ENCODE measurements at places on chromosomes 4 and X.

- DNase-seq, result no peak
Measured at GRCh38 chr4:125704726-125705125, 390.0 kb downstream of the FAT4 start.

DNA sequence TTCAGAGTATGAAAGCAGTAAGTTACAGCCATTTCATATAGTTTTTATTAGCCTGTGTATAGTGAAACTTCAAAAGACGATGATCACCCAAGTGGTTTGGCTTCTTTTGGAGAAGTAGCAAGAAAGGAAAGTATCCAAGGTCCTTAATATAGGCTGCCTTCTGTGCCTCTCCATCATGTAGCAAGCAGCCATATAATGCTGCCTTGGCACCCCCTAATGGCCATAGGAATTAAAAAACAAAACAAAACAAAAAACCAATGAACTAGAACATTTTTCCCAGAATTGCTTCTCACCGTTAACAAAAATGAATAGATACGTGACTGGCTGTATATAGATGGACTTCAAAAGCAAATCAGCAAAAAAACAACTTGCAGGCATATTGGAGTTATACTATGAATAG, 18.9 kb downstream of the LAMP2 start:
- no peak for DNase-seq

GRCh38 chr4:59058543-59058942, 1948.4 kb upstream of the IGFBP7 start:
- no peak for DNase-seq

GRCh38 chr4:155445306-155445705, 68.5 kb upstream of the MAP9 start:
- no peak for DNase-seq

DNA sequence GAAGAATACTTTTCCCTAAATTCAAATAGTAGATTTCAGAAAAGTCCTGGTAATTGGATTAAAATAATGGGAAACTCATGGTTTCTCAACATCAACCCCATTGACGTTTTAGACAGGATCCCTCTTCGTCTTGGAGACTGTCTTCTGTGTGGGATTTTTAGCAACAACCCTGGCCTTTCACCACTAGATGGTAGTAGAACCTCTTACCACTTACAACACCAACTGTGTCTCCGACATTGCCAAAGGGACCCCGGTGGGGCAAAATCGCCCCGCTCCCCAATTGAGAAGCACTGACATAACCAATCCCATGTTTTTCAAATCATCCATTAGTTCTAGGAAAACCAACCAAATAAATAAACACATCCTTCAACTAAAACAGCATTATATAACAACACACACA, 16.9 kb upstream of the ANOS1 start:
- no peak for DNase-seq

DNA sequence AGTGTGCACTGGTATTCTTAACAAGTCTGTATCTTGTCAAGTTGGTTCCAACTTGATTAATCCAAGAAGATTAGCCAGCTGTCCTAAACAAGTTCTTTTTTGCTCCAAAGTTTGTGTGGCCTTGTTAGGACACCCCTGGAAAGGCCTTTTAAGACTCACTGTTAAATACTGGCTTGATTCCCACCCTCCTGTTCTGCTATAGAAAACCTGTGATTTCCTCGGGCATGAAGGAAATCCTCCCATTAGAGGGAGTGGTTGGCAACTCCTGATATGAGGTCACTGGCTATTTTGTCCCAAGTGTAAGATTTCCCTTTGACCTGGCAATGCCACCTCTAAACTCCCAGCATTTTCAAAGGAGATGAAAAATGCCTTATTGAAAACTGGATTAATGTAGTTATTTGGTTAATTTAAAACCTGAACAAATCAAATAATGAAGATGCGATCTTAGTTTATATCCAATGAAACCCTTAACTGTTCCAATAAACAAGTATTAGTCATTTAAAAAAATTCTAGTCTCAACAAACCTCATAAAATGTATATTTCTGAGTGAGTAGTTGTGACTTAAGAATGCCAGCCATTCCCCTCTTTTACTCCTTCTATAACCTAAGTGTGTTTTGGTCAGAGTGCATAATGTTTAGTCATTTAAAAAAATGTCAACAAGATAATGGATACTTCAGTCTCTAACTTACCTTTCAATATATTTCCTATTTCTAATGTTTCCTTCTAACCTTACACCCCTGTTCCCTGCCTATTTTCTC, 94.4 kb downstream of the NPNT start:
- no peak for DNase-seq

DNA sequence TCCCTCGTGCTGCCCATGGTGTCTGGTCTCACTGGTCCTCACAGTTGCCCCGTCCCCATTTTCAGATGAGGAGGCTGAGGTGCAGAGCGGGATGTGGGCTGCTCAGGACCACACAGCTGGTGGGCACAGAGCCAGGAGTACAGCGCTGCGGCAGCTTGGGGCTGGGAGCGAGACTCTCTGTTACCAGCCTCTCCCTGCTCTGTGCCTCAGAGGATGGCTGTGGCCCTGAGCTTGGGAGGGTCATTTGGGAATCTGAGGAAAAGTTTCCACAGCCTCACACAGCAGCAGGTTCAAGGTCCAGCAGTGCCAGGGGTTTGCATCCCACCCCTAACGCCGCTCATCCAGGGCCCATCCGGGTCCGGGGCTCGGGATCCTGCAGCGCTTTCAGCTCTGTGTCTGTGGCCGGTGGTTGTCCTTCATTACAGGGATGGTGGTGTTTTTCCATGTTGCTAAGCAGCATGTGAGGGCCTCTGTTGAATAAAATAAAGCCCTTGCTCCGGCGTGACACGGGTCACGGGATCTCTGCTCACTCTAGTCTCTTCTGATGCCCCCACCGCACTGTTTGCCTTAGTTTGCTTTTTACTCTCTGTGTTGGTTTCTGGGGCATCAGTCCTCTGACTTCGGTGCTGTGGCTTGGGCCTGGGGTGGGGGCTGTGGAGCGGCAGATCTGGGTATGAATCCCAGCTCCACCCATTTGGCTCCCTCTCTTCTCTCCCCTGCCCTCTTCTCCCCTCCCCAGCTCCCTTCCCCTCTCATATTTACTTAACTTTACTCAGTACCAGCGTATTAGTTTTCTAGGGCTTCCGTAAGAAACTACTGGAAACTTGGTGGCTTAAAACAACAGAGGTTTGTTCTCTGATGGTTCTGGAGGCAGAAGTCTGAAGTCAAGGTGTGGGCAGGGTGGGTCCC, 6.5 kb downstream of the WFS1 start:
- no peak for DNase-seq

GRCh38 chr4:6668391-6668790, 25.3 kb upstream of the S100P start:
- no peak for DNase-seq

DNA sequence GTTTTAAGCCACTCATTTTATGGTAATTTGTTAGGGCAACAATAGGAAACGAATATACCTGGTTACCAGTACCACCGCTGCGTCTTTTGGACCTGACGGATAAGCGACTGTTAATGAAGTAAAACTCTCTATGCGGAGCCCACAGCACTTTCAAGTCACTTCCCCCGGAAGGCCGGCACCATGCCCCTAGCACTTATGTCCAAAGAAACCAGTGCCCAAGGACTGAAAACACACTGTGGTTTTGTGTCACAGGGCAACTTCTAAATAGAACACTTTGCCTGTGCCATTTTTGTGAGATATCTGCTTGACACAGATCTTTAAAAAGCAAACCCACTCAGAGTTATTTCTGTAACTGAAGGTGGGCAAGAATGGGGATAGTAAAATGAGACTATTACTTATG, 22.7 kb downstream of the SH3KBP1 start:
- DNase-seq, result no peak

DNA sequence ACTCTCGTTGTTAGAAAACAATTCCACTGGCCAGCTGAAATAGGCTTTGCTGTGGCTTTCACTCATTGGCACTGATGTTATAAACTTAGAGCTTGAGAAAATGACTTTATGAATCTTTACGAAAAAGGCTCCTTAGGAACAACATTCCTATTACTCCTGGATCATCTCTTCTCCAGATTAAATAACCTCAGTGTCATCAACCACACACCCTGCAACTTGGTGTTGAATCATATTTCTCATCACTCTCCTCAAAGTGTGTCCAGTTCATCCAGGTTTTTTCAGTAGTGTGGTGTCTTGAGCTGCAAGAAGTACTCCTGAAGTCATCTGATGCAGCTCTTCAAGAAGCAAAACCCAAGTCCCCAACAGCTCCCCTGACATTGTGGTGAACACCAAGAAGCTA, 28.1 kb upstream of the ANOS1 start:
- DNase-seq, result no peak

- DNase-seq, result no peak
Measured at GRCh38 chr4:39961311-39961877, 16.3 kb downstream of the PDS5A start.

DNA sequence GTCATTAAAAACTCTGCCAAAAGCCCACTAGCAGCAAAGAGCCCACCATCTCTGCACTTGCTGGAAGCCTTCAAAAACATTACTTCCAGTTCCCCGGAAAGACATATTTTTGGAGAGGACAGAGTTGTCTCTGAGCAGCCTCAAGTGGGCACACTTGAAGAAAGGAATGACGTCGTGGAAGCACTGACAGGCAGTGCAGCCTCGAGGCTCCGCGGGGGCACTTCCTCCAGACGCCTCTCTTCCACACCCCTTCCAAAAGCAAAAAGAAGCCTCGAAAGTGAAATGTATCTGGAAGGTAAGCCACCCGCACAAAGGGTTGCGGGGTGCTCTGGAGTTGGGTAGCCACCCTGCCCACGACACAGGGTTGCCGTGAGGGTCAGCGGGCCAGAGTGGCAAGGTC, 25.9 kb downstream of the OFD1 start:
- no peak for DNase-seq

DNA sequence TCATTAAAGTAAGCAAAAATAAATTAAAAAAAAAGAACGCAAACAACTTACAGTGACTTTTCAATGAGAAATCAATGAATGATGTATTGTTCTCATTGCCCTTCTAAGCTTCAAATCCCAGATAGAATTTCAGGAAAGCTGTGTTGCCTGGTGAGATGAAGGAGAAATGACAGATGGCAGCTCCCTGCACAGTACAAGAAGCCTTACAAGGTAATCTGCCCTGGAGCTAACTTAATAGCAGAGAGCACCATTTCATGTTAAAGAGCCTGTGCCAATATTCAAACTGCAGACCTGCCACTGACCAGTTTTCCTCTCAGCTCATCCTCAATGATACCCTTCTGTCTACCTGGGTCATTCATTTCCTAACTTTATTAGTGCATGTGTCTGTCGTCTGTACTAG, 54.0 kb downstream of the GC start:
- DNase-seq, result no peak

DNA sequence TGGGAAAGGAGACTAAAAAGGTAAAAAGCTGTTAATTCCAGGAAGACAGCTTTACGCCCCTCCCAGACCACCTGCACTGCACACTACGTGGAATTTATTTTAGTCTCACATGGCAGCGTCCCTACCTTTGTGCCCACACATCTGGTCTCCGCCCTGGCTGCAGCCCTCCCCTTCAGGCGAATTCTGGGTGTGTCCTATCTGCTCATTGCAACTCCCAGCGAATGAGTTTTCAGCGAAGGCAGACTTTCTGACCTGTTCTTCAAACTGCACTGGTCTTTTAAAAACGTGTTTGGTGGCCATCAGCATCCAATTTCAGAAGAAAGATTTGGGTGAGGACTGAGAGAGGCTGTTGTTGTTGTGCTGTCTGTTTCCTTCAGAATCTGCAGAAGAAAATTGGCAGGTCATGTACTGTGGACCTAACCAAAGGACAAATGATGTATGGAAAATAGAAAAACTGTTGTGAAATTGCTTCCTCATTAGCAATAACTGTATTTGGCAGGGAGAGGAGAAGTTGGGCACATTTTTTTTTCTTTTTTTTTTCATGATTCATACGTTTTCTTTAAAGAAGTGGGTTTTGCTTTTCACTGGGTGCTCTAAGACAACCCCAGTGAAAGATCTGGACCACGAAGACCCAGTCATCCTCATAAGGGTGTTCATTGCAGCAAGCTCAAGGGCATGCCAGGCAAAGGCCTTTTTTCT, 4.2 kb downstream of the TLR8 start:
- no peak for DNase-seq

DNA sequence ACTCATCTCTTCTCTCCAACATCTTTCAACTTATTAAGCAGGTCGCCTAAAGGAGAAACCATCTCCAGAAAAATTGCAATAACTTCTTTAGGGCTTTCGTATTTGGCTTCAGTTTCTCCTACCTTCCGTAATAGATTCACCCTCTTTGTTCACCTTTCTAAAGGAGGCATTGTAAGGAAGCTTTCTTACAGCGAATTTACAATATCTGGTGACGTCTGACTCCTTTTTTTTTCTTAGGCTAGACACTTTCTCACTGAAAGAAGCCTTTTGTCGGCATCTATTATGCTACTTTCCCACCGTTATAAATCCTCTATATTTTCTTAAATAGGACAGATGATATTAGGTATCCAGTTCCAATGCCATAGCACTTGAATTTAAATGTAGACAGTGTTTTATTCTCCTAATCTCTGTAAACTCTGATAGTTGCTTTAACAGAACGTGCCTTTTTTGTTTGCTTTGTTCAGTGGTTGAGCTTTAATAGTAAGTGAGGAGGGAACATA, 302.4 kb downstream of the IL1RAPL1 start:
- no peak for DNase-seq

DNA sequence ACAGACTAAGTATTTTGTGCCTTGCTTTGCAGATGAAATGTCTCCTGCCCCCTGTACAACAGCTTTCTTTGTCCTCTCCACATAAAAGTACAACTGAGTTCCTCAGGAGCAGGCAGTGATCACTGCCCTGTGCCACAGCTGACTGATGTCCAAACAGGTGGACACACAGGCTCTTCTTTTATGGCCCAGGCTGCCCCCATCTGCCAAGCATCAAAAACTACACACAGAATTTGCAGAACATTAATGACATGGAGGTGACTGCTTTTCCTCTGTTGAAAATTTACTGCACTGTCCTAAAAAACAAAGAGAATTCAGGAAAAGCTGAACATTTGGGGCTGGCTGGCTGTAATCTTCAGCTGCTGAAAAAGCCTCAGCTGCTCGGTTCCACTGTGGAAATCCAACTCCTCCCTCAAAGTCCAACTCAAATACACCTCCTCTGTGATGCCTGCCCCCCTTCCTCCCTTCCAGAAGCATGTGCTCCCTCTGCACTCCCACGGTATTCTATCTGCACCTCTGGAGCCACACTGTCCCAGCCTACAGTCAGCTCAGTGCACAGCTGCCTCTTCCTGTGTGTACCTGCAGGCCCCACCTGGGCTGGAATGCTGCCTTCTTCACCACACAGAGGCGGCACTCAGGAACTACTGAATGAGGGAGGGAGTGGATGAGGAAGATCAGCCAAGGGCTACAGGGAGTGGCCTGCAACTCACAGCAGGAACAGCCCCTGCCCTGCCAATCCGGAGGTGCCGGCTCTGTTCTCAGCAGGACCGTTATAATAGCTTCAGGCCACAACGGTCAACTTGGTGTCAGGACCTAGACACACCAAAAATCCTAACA, 10.3 kb downstream of the AFAP1 start:
- no peak for DNase-seq

All from GM04504 (cell line).